ENCODE measurements at places on chromosomes 2 and 18.

- no peak for DNase-seq
These were observed 33.7 kb upstream of the GTF2A1L start for GRCh38 chr2:48583961-48584360.

GRCh38 chr2:216696751-216697560 lies 1.6 kb upstream of the IGFBP5 start:
- no peak for DNase-seq

- no peak for DNase-seq
These were observed 91.7 kb upstream of the HNMT start for GRCh38 chr2:137872577-137872976.

- no peak for DNase-seq
These were observed 226.3 kb downstream of the NBAS start for GRCh38 chr2:15334644-15335326.

- DNase-seq = no peak
These were observed 3.1 kb upstream of the SPP2 start for GRCh38 chr2:234047361-234047760.
